ENCODE measurements at places on chromosomes 7 and 10. TPM values are rescaled to one million over a fixed set of nuclear protein-coding genes. Genes with fewer than 3 reads are reported as not detected.

DNA sequence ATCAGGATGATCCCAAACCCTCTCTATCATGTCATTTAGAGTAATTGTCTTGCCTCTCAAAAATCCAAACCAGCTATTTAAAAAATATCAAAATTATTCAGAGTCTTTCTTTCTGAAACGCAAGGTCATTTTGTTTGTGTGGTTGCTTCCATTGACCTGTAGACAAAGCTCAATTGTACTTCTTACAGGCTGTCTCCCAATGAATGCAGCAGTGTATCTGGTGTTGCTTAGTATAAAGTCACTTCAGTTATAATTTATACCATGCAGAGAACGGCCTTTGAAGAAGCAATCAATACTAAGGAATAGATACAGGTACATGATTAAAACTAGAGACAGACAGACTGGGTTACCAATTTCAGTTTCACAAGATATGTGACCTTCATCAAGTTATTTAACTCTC is 80.9 kb downstream of the DOCK4 start:
- no peak overlapping the region for H3K27ac ChIP-seq
- H3K4me1 ChIP-seq: peaks cover 8% of the 10 kb centered on the region
- no peaks in the 10 kb centered on the region for H3K27me3 ChIP-seq
- no peak for DNase-seq
- H3K36me3 ChIP-seq: no peaks in the 10 kb centered on the region
- no peak overlapping the region for H3K4me3 ChIP-seq

- H3K4me1 ChIP-seq: no peaks in the 10 kb centered on the region
- peaks cover 6% of the 10 kb centered on the region for H3K36me3 ChIP-seq
- H3K27me3 ChIP-seq: no peaks in the 10 kb centered on the region
- no peak overlapping the region for H3K27ac ChIP-seq
- no peak for DNase-seq
These were observed 73.3 kb upstream of the RHEB start for GRCh38 chr7:151592868-151593486.

DNA sequence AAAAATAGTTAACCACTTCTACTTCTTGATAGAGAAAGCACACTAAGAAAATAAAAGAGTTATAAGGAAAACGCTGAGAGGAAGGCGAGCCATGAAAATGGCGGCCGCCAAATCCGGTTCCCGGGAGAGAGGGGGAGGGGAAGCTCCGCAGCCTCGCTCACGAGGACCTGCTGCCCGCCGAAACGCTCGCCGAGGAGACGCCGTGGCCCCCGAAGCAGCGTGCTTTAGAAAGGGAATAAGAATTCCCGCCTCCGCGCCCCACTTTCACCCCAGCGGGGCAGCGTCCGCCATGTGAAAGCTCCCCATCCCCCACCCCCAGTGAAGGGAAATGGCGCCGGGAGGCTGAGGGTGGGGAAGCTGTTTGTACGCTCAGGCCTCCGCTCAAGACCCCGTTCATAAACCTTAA is 505 bp downstream of the HNRNPA2B1 start:
- H3K4me1 ChIP-seq: peaks cover 52% of the 10 kb centered on the region
- H3K36me3 ChIP-seq: peaks cover 23% of the 10 kb centered on the region
- peak overlapping the region; percentile 94 for H3K4me3 ChIP-seq
- H3K27me3 ChIP-seq: no peaks in the 10 kb centered on the region

- peaks cover 23% of the 10 kb centered on the region for H3K36me3 ChIP-seq
- H3K4me3 ChIP-seq: no peak overlapping the region
- no peak for DNase-seq
- no peaks in the 10 kb centered on the region for H3K27me3 ChIP-seq
- no peaks in the 10 kb centered on the region for H3K4me1 ChIP-seq
These were observed 109.1 kb downstream of the POLL start for GRCh38 chr10:101478956-101479355.

GRCh38 chr7:133386205-133386604 is 133.3 kb downstream of the EXOC4 start:
- no peak for DNase-seq
- H3K4me3 ChIP-seq: no peak overlapping the region
- H3K27me3 ChIP-seq: no peaks in the 10 kb centered on the region

GRCh38 chr7:135755351-135755753 is 6.7 kb upstream of the FAM180A start:
- H3K27ac ChIP-seq: no peak overlapping the region
- no peaks in the 10 kb centered on the region for H3K27me3 ChIP-seq
- H3K4me1 ChIP-seq: no peaks in the 10 kb centered on the region
- H3K36me3 ChIP-seq: no peaks in the 10 kb centered on the region
- no peak for DNase-seq

GRCh38 chr10:21135023-21135931 is 238.2 kb upstream of the NEBL start:
- DNase-seq: no peak
- no peaks in the 10 kb centered on the region for H3K4me1 ChIP-seq
- H3K4me3 ChIP-seq: no peak overlapping the region
- H3K27me3 ChIP-seq: no peaks in the 10 kb centered on the region
- H3K27ac ChIP-seq: no peak overlapping the region

Gene MMP21
- total RNA-seq: not detected

All from tibial nerve (tissue), 4 donors.